ENCODE measurements at places on chromosomes 5 and 9.

- DNase-seq: no peak
These were observed 127.8 kb upstream of the CCDC180 start for GRCh38 chr9:97179616-97180015.

DNA sequence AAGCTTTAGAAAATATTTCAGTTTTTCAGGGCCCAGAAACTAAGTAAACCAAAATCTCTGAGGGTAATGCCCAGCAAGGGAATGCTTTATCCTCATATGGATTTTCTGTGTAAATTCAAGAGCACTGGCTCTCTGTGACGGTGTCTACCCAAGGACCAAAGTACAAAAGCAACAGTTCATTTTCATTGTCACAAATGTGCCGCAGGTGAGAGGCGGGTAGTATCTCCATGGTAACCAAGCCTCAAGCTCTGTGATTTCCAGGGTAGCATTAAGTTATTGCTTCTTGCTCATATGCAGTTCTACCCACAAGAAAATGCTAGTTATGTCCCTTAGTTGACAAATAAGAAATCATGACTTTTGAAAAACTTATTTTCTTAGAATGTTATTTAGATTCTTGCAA, 164.3 kb downstream of the MTRR start:
- DNase-seq: no peak

DNA sequence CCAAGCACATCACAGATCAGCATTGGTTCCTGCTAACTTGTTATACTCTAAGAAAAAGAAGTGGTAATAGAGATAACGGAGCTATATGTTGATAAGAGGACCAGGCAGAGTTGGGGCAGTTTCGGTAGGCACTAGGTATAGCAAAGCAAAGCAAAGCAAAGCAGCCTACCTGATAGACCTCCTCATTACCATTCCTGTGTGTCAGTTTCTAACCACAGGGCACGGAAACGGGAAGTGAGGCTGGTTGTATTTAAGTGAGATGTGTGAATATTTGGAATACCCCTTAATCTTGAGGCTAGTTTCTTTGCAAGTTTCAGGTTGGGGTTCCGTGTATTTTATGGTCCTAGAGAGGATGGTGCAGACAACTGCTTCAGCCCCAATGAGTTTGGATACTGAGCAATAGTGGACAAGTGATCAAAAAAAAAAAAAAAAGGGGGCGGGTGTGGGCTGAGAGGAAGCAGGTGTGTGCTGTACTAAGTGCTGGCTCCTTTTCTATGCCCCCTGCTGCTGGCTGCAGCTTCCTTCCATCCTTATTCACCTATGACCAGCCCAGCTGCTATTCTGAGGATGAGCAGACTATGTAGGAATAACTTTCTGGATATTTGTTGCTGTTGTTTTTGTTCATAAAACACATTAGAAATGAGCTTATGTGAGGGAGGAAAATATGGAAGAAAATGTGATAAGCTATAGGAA, 183.3 kb downstream of the SH3GL2 start:
- no peak for DNase-seq

- DNase-seq: no peak
These were observed 175.1 kb downstream of the CCDC192 start for GRCh38 chr5:127878174-127878750.

DNA sequence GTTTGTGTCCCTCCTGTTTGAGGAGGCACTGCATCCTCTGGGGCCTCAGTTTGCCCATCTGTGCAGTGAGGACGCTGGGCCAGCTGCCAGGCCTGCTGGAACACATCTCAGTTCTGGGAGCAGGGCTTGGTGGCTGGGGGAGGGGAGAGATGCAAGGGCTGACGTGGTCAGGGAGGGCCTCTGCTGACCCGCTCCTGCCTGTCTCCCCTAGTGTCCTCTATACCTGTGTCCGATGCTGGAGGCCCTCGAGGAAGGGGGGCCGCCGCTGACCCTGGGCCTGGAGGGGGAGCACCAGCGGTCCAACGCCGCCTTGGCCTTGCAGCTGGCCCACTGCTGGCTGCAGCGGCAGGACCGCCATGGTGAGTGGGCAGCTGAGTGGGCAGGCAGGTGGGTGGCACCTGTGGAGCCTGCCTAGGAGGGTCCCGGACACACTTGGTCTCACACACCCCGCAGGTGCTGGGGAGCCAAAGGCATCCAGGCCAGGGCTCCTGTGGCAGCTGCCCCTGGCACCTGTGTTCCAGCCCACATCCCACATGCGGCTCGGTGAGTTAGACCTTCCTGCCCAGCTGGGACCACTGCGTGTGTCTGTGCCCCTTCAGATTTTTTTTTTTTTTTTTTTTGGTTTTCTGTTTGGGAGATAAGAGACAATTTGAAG, 5.8 kb downstream of the FPGS start:
- DNase-seq: no peak

- DNase-seq: peak; percentile 20
These were observed 84.5 kb downstream of the ACER2 start for GRCh38 chr9:19493174-19493811.

- no peak for DNase-seq
These were observed at the start of gene PROB1 for GRCh38 chr5:139394654-139395566. PROB1 (minus strand) TSS chr5:139395104; CDS start chr5:139395081, 23 bp downstream.

DNA sequence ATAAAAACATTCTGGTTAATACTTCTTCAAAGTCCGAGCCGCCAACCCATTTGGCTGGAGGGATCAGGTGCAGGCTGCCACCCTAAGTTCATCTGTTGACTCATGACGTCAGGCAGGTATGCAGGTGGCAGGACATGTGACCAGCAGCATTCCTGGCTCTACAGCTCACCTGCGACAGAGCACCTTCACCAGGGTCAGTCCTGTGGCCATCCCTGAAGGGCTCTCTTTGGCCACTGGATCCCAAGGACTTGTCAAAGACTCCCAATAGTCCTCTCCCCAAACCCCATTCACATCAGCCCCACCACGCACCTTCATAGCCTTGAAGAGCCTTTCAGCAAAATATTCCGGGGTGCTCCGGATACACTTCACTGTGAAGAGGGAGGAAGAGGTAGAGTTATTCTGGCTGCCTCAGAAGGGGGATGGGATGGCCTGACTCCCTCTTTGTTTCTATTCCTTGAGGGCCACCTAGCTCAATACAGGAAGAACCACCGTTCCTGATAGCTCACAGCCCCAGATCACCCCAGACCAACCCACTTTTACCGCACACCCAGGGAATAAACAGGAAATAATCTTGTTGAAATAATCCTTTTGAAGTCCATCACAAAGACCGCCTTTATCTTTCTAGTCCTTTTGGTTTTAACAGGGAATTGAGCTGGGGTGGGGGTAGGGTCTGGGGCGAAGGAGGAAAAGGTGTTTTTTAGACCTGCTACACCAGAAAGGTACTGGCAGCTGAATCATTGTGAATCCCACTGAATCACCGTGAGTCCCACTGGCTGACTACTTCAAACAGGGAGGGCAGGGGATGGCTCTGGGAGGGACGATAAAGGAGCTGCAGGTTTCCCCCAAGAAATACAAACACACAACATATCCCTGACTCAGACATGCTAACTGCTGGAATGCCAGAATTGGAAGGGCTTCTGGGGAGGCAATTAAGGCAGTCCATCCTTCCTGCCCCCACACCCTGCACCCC, 26.4 kb downstream of the ANXA6 start:
- DNase-seq: no peak

Data from stimulated activated effector memory CD8-positive, alpha-beta T cell treated with anti-CD3 and anti-CD28 coated beads, Interleukin-12 subunit alpha, Interleukin-12 subunit beta, amount 100 ng/mL, for 72 hours (primary cell).